ENCODE measurements at places on chromosomes 7 and 10.

DNA sequence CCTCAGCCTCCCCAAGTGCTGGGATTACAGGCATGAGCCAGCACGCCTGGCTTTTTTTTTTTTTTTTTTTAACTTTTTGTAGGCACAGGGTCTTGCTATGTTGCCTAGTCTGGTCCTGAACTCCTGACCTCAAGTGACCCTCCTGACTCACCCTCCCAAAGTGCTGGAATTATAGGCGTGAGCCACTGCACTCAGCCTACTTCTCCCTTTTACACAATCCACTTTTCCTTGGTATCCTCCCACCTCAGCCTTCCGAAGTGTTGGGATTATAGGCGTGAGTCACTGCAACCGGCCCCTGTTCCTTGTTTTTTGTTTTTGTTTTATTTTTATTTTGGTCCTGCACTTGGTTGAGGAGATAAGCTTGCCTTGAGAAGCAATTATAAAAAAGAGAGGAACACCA is 75.9 kb upstream of the KMT2C start:
- no peak for DNase-seq

DNA sequence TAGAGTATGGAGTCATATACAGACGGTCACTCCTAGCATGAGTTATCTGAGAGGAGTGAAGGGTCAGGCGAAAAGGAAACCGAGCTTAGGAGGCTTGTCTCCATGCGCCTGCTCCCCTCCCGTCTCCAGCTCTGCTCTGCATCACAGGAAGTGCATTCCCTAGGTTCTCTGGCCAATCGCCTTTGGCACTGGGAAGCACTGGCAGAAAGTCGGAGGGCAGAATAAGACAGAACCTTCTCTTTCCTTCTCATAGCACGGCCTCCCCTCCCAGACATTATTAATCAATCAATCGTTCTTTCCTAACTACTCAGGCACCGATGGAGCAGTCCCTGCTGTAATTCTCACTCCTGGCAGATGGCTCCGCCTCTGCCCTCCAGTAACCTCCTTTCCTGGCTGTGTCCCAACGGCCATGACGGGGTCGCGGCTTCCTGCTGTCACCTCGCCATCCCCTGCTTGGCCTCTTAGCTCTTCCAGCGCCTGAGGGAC is 177.1 kb downstream of the FRMD4A start:
- no peak for DNase-seq

DNA sequence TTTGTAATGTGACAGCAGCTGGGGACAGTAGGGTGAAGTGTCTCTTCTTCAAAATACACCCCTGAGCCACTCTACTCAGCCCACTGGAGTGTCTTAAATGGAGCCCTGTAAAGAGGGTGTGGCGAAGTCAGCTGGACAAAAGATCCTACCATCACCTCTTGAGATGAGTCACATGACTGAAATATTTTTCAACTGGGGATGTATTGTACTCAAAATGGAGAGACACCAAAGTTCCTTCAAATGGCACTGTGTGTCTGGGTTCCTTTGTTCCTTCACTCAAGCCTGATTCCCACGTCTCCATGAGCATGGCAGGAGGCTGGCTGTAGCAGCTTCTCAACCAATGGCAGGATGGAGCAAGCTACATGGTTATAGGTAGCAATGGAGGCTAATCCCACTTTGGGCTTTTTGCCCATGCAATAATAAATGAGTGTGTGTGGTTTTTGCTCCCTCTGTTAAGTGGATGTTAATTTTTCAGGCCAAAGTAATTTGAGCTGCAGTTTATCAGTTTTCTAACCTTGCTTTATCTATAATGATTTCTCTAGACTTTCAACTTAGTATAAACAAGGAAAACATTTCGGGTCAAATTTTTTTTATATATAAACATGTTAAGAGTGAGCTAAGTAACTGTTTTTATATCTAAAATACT is 68.2 kb downstream of the CLEC2L start:
- no peak for DNase-seq

DNA sequence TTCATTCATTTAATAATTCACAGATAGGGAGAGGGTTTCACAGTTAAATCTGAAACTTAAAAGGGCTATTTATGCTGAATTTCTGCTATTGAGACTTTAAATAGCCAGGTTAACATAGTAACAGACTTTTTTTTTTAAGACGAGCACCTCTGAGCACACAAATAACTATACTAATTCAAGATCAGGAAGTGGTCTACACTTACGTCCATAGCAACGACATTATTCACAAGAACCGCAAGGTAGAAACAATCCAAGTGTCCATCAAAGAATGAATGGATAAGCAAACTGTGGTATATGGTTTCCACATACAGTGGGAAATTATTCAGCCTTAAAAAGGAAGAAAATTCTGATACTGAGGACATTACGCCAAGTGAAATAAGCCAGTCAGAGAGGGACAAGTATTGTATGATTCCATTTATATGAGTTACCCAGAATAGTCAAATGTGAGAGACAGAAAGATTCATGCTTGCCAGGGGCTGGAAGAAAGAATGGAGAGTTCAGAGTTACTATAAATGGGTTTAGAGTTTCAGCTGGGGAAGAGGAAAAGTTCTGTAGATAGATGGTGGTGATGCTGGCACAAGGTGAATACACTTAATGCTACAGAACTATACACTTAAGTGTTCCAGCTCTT is 140.3 kb upstream of the LAMB4 start:
- no peak for DNase-seq

GRCh38 chr10:132910186-132910880 is 32.0 kb downstream of the CFAP46 start:
- DNase-seq, result no peak

DNA sequence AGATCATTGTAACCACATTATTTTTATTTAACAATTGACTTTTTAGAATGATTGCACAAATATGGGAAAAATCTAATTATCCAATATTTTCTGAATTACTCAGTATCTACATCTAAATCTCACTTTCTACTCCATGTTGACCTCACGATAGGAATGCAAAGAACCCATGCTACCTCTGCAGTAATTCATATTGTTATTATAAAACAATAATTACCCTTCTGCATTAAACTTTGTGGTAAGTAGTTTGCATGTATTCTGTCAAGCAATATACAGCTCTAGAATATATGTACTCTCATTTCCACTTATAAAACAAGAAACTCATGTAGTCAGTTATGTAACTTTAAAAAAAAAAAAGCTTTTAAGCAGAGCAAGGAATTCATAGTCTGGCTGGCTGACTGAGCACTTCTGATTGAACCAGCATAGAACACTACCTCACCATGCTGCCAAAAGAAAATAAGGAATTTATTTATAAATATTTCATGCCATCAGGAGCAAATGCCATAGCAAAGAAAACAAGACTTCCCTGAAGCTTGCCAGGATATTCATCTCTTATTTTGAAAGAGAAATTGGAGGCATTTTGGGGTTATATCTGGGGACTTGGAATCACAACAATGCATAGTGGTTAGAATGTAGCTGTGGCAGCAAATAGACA is 895.7 kb downstream of the XPNPEP1 start:
- DNase-seq, result no peak

DNA sequence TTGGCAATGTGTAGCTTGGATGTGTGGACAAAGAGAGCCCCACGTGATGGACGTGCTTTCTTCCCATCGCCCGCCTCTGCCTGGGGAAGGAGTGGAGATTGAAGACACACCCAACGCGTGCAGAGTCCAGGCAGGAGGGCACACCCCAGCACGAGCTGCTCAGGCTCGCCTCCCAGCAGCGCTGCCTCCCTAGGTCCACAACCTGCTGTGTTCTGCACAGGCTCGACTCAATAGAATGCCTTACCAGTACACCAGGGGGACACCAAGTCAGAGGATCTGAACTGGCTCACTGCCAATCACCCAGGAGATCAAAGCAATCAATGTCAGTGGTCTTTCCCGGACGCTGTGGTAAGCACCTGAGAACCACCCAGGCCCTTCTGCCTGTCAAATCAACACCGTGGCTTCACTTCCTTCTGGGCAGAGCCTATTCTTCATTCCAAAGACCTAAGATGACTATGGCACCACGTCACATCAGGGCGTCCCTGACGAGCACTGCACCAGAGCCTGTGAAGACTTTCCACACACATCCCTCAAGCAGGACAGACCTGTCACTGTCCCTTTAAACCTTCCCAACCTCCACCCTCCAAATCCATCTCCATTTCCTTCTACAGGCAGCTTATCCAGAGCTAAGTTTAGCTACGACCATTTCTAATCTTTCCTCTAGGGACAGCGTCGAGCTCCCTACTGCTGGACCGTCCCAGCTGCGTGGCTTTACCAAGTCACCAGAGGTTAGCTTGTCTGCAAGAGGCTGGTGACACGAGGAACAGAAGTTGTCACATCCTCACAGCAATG is 72.3 kb downstream of the AMZ1 start:
- DNase-seq, result no peak

- DNase-seq, result no peak
These were observed 32.1 kb upstream of the MDFIC start for GRCh38 chr7:114889646-114890285.

DNA sequence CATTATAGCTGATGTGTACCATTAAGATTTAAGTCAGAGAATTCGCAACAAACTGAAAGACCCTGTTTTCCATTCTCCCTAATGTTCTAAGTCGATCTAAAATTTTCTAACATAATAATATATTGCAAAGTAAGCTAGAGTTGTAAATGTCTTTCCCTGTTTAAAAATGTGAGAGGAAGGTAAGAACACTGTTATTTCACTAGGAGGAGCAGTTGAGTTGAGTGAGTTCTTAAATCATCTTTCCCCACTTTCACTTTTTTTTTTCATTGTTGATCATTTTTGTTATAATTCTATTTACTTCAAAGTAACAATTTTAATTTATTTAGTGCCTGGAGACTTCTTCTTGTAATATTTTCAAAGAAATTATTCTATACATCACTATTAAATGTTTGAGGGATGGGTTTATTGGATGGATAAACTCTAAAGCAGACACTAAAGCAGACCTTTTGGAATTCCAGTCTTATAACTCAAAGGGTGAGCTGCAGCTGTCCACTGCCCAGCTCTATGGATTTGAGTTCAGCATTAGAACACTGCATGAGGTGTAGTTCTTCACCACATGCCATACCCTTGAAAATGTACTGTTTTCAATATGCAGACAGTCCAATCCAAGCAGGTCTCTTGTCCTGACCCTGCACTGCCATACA is 181.3 kb upstream of the FZD1 start:
- no peak for DNase-seq

All from activated naive CD4-positive, alpha-beta T cell (primary cell).